ENCODE measurements at places on chromosomes 7 and 10. TPM values are rescaled to one million over a fixed set of nuclear protein-coding genes. Genes with fewer than 3 reads are reported as not detected.

- no peak overlapping the region for H3K27ac ChIP-seq
- no peak for DNase-seq
Observed at GRCh38 chr10:3241274-3241921, 68.8 kb upstream of the PITRM1 start.

DNA sequence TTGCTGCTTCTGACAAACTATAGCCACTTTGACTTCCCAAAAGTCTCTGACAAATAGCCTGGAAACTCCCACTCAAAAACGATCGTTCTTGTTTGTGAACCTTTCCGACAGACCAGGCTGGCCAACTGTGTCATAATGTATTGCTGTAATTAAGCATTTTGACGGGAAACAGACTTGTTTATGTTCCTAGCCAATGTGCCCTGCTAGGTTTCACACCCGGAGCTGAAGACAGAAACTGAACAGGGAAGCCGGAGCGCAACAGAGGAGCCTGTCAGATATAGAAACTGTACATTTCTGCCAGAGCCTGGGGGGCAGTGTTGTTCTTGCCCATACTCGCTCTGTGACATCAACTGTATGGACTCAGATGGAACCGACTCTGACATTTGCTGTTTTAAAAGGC lies 55.3 kb upstream of the C7orf33 start:
- H3K4me1 ChIP-seq = no peaks in the 10 kb centered on the region
- no peaks in the 10 kb centered on the region for H3K36me3 ChIP-seq
- no peak for DNase-seq
- no peak overlapping the region for H3K4me3 ChIP-seq
- H3K27me3 ChIP-seq = no peaks in the 10 kb centered on the region

GRCh38 chr10:65940816-65941662 lies 984.8 kb upstream of the LRRTM3 start:
- H3K4me3 ChIP-seq = no peak overlapping the region
- H3K36me3 ChIP-seq = no peaks in the 10 kb centered on the region
- no peaks in the 10 kb centered on the region for H3K4me1 ChIP-seq
- no peak overlapping the region for H3K27ac ChIP-seq
- H3K27me3 ChIP-seq = no peaks in the 10 kb centered on the region

GRCh38 chr10:131805696-131806095 lies 95.1 kb upstream of the PPP2R2D start:
- H3K36me3 ChIP-seq = no peaks in the 10 kb centered on the region
- H3K4me1 ChIP-seq = no peaks in the 10 kb centered on the region
- no peak overlapping the region for H3K4me3 ChIP-seq
- no peak for DNase-seq

DNA sequence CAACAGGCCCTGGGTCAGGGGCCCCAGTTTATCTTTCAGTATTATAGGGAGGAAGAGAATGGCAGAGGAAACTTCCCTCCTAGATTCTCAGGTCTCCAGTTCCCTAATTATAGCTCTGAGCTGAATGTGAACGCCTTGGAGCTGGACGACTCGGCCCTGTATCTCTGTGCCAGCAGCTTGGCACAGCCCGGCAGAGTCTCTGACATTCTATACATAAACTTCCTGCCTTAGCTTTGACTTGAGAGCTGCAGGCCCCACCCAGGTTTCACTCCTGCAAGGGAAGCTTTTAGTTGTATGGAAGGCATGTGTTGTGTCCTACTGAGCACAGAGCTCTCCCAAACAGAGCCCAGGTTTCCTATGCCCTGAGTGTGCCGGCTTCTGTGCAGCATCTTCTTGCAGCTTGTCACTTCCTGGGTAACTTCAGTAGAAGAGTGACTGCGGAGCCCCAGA lies 205.6 kb upstream of the PRSS58 start:
- DNase-seq = peak; percentile 21
- H3K27me3 ChIP-seq = no peaks in the 10 kb centered on the region
- peaks cover 41% of the 10 kb centered on the region for H3K4me1 ChIP-seq
- no peaks in the 10 kb centered on the region for H3K36me3 ChIP-seq
- H3K4me3 ChIP-seq = peak overlapping the region; percentile 32

- no peak overlapping the region for H3K27ac ChIP-seq
- DNase-seq = no peak
- H3K4me1 ChIP-seq = no peaks in the 10 kb centered on the region
- no peaks in the 10 kb centered on the region for H3K27me3 ChIP-seq
- no peaks in the 10 kb centered on the region for H3K36me3 ChIP-seq
Observed at GRCh38 chr7:94949532-94949931, 42.1 kb downstream of the PPP1R9A start.

- H3K36me3 ChIP-seq = no peaks in the 10 kb centered on the region
- DNase-seq = no peak
- H3K4me3 ChIP-seq = no peak overlapping the region
- H3K27ac ChIP-seq = no peak overlapping the region
- no peaks in the 10 kb centered on the region for H3K4me1 ChIP-seq
Observed at GRCh38 chr7:107230334-107230733, 61.5 kb downstream of the HBP1 start.

PDE6C gene
- total RNA-seq = not detected

GNGT1 gene
- total RNA-seq = not detected

All from CD4-positive, alpha-beta memory T cell (primary cell).